ENCODE measurements at places on chromosomes 6 and 20.

DNA sequence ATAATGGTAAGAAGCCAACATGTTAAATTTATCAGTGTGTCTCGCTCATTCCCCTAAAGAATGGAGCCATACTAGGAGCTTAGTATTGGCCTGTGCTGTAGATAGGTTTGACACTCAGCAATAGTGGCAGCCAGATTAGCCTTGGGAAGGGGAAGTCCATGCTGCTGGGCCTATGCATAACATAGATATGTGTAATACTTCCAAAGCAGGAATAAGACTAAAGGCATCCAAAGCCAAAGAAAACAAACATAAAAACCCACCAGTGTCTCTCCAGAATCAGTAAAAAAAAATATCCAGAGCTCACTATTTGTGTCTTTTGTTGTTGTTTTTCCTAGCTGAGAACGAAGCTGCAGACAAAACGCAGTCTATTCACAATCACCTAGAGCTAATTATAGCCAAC is 104.2 kb upstream of the STXBP5 start:
- DNase-seq, result peak; percentile 87

- DNase-seq, result peak; percentile 38
Observed at GRCh38 chr6:100078509-100078908, 84.5 kb upstream of the MCHR2 start.

DNA sequence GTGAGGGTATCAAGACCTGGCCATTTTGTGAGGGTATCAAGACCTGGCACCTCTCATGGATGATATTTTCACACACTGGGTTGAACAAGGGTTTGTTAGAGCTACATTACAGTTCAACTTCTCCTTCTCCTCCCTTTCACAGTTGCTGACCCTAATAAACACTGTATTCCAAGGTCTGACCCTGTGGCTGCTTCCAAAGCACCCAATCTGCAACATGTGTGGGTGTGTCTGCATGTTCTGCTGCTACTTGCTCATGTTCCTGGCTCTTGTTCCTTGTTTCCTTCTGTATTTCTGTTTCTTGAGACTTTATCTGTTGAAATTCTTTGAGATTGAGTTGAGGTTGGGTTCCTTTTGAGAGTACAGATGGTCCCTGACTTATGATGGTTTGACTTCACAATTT is 162.1 kb upstream of the GMDS start:
- DNase-seq, result no peak

DNA sequence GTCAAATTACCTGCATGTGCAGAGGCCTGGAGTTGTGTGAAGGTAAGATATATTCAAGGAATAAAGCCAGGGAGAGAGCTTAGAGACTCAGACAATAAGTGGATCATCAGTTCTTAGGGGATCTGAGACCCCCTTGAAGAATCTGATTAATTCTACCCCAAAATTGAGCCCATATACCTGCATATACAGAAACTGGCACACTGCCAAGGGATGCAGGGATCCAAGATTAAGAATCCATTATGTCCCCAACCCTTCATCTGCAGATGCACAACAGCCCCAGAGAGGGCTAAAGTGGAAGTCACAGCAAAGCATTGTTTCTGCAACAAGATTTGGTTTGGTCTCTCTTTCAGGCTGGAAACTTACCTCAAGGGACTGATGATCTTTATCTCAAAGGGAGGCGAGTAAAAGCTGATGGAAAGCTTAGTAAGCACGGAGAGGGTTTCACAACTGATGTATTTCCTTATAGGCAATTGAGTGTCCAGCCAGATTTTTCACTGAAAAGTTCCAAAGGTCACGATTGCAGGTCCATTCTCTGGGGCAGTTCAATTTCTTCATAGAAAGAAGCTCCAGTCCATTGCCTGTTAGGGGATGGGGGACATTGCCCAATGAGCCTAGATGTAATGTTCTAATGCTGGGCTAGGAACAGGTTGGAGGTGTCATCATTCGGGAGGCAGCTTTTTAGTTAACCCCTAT is 20.9 kb upstream of the STK35 start:
- DNase-seq, result no peak

GRCh38 chr20:36527331-36528125 is 13.8 kb upstream of the MYL9 start:
- no peak for DNase-seq

Data from fibroblast of skin of abdomen (primary cell).